HS-27A (cell line): ENCODE measurements at places on chromosomes 13 and 19.

- DNase-seq = no peak
Observed at GRCh38 chr19:28631961-28632360, 581.0 kb downstream of the UQCRFS1 start.

GRCh38 chr13:34591900-34592529 is 350.1 kb upstream of the NBEA start:
- no peak for DNase-seq

DNA sequence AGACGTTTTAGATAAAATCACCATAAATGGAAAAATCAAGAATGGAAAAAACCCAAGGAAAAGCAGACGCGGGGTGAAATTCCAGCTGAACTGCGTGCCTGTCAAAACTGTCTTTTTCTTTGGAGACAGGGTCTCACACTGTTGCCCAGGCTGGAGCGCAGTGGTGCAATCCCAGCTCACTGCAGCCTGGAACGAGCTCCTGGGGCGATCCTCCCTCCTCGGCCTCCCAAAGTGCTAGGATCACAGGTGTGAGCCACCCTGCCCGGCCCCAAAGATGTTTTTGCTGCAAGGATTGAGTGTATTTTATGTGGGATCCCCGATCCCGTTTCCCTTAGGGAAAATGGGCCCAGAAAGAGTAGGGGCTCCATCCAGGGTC is 875 bp upstream of the PEAK3 start:
- DNase-seq = no peak

DNA sequence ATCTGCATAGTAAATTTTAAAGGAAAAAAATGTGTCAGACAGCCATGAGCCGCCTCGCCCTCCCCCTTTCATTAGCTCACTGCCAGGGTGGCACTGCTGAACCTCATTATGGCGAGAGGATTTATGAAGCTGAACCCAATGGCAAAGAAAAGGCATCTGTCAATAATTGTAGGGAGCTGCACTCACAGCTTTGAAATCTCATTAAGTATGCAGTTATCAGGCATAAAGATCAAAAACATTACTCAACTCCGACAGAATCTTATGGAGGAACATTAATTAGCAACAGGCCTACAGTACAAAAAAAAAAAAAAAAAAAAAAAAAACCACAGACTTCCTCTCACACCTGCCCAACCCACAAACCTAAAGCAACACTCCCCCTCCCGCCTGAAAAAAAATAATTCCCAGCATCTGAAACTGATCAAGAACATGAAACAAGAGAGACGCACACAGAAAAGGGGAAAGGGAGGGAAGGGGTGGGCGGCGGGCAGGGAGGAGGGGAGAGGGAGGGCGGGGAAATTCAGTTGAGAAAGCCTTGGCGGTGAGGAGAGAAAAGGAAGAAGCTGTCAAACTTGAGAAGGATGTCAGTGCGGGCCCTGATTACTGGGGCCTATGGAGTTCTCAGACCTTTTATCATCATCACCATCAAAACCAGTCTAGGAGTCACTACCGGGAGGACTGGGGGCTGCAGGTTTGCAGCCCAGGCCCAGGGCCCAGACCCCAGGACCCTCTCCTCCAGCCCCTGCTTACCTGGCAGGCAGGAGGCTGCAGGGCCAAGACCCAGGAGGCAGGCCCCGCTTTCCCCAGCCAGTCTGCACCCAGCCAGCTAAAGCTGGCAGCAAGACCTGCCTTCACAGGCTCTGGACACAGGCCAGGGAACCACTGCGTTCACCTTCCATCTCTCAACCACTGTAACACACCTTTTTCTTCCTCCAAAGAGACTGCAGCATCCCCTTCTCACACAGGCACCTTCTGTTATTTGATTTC is 8.9 kb downstream of the TSHZ3 start:
- DNase-seq = no peak

DNA sequence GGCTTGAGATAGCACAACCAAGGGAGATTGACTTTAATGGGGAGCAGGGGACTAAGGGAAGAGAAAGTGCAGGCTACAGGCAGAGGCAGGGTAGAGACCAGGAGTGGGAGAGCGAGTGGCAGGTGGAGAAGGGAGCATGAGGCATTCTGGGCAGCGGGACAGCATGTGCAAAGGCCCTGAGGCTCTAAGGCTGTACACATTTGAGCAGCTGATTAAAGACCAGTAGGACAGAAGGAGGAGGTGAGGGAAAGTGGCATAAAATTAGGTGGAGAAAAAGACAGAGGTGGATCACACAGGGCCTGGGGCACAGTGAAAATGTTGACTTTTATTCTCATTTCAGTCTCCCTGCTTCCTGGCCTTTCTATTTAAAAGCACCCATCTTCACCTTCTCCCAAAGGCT is 74.4 kb downstream of the ALOX5AP start:
- DNase-seq = no peak

GRCh38 chr19:15529774-15530372 is 21.5 kb downstream of the CYP4F22 start:
- no peak for DNase-seq

- no peak for DNase-seq
Observed at GRCh38 chr13:91292630-91293221, 54.8 kb upstream of the MIR17HG start.

GRCh38 chr13:73138638-73139491 is 80.1 kb downstream of the KLF5 start:
- DNase-seq = peak; percentile 26

- no peak for DNase-seq
Observed at GRCh38 chr13:110506396-110506795, 55.1 kb downstream of the RAB20 start.

GRCh38 chr19:6707658-6708018 is 12.8 kb downstream of the C3 start:
- no peak for DNase-seq

DNA sequence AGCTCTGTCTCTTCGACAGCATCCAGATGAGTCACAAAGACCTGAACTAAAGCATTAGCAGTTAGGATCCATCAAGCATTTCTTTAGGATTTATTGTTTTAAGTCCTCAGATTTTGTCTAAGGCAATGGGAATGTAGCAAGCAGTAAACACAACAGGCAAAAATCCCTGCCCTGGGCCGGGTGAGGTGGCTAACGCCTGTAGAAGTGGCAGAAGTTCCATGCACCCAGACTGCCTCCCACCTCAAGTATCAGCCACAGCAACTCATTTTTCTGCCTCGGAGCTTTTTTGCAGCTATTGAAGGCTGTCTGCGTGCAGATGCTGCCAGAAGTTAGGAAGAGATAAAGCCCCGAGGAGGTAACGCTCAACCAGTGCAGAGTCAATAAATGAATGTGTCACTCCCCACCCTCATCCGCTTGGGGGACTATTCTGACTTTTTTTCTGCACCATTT is 47.1 kb upstream of the MRI1 start:
- no peak for DNase-seq

DNA sequence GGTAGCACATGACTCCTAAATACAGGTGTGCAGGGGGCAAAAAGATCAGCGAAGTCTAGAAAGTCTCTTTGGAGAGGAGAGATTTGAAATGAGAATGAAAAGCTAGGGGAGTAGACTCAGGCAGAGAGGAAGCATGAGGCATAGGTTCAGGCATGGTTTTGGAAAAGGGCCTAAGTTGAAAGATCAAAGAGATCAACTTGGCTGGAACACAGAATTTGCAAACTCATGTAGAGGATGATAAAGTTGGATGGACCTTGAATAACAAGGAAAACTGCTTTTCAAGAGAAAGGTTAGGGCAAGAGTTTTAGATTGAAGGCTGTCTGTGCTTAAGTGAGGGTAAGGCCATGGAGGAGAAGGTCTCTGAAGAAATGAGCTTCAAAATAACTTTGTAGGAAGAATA is 47.4 kb upstream of the UBAC2 start:
- DNase-seq = no peak
